Activated naive CD4-positive, alpha-beta T cell (primary cell): ENCODE measurements at places on chromosomes 2 and 18.

- DNase-seq, result no peak
These were observed 219.3 kb upstream of the APCDD1 start for GRCh38 chr18:10234912-10235660.

GRCh38 chr2:147293991-147294824 is 550.6 kb upstream of the ACVR2A start:
- no peak for DNase-seq

DNA sequence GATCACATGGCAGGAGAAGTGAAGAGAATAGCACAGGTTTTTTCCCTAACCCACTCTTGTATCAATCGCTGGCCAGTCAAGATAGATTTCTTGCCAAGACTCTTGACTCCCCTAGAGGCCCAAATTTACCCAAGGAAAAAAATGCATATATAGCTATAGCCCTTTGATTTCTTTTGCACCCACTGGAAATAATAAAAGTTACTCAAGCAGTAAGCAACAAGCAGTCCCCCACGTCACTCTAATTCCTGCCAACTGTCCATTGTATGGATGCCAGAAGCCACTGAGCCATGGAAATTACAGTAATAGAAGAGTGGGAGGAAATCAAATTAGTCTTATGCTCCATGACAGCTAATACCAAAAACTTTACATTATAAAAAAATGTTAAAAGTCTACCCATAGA is 125.3 kb upstream of the SLC39A10 start:
- no peak for DNase-seq

DNA sequence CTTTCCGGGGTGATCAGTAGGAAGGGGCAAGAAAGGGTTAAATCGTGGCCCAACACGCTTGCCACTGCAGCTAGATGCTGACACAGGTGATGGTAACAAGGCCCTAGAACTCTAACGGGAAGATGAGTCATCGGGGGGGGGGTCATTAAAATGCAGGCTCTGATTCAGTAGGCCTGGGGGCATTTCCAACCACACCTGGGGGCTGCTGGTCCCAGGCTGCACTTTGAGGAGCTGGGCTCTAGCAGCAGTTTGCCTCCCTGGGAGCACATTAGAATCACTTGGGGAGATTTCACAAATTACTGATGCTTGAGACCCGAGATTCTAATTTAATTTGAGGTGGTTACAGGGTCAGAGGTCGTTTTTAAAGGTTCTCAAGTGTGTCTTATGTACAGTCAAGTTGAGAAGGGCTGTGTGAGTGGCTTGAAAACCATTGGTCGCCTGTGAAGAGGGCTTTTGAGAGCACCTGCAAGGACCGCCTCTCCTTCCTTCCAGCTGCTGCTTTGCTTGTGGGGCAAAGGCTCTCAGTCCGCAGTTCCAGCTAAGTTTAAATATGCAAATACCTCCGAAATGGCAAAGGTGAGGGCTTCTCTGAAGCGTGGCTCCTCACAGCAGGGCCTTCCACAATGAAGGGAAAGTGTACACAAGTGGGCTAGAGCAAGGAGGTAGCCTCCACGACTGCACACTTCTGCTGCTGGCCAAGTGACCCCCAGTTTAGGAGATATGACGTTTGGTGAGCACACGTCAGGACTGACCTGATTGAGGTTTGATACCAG is 128.0 kb upstream of the MSH6 start:
- no peak for DNase-seq

- DNase-seq, result no peak
These were observed 116.7 kb downstream of the LPIN1 start for GRCh38 chr2:11863103-11863502.

DNA sequence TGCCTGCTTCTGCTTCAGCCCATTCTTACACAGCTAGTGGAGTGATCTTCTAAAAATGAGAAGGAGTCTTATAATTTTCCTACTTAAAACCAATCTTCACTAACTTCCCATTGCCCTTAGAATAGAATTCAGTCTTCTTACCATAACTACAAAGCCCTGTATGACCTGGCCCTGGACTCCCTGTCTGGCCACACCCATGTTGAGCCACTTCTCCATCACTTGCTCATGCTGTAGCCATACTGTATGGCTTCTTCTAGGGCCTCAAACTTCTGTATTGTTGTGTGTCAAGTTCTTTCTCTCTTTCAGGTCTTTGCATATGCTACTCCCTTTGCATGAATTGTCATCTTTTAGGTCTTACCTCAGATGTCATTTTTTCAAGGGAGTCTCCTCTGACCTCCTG is 11.2 kb downstream of the DGUOK start:
- no peak for DNase-seq

DNA sequence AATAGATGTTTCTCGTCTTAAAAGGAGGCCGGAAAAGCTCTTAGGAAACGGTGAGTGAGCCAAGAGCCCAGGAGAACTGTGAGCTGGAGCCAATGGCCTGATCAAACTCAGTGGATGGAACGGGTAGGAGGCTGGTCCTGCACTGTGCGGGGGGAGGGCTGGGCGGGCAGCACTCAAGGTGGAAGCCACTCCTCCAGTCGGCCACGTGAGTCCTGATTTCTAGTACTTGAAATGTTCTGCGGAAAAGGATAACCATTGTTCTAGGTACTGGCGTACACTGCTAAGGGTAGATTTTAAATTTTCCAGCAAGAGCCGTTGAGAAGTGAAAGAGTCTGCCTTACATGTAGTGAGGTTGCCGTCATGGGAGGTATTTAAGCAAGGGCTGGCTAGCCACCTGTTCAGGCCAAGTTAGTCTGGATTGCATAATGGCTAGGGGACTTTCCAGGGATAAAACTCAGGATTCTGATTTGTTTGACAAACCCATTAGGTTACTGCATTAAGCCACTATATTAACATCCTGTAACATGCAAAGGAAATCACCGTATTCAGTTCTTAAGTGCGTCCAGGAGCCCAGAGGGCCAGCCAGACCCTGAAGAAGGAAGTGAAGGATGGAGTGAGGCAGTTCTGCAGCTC is 51.3 kb upstream of the ODC1 start:
- no peak for DNase-seq

- no peak for DNase-seq
These were observed 150.9 kb upstream of the SERTAD2 start for GRCh38 chr2:64804651-64805050.

DNA sequence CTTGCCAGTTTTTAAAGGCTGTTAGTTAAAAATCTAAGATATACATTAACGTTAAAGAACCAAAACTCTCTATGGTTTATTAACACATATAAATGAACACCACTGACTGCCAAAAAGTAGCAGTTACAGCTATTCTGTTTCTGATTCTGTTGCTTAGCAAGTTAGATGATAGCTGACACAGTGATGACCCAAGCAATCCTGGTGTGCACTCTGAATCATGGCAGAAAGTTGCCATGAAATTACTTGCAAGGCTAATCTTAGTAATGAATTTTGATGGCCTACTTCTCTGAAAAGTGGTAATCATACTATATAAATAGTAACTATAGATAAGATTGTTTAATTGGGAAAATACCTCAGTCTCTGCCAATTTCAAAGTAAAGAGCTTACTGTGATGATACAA is 57.7 kb downstream of the ROCK2 start:
- no peak for DNase-seq

DNA sequence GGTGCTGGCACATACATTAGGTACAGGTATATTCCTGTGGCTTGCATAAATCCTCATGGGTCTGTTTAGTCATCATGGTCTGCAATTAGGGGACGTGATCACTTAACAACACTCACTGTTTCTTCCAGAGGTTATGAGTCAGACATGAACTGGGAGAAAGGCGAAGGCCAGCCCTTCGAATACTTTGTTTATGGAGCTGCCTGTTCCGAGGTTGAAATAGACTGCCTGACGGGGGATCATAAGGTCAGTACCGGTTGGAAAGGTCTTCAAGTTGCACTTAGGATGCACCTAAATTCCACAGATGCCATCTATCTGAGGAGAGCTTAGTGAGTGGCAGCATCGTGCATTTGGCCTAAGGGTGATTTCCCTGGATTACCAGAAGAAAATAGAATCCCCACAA is 76.9 kb downstream of the AOX1 start:
- no peak for DNase-seq

DNA sequence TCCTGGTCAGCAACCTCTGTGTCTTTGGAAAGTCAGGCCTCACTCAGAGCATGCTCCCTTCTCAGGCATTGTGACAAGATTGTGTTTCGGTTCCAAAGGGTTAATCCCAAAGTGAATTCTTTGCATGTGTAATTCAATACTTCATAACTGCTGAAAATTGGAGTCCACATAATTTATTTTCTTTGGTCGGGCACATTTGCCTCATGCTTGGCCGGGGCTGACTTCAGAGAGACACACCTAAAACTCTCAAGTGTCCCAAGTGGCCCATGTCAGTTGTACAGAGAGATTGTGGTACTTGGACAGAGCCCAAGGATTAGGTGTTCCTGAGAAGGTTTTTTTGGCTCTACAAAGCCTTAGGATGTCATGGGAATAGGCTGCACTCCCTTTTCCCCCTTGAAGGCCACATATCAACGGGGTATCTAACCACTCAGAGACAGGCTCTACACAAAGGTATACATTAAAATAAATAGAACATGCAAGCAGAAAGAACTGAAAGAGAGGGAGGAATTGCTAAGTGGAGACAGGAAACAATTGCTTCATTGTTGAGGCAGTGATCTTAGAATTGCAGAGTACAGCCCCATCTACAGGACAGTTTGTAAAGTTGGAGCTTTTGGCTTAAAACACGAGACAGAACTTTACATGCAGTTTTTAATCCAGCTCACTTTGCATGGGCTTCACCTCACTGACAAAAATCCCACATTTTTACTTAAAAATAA is 1232.3 kb upstream of the ZEB2 start:
- DNase-seq, result no peak

- no peak for DNase-seq
These were observed 168.5 kb downstream of the TMEFF2 start for GRCh38 chr2:192026059-192026824.

- DNase-seq, result no peak
These were observed 241.3 kb downstream of the AGPS start for GRCh38 chr2:177633910-177634294.

GRCh38 chr2:228355897-228356296 is 174.4 kb upstream of the SPHKAP start:
- no peak for DNase-seq

DNA sequence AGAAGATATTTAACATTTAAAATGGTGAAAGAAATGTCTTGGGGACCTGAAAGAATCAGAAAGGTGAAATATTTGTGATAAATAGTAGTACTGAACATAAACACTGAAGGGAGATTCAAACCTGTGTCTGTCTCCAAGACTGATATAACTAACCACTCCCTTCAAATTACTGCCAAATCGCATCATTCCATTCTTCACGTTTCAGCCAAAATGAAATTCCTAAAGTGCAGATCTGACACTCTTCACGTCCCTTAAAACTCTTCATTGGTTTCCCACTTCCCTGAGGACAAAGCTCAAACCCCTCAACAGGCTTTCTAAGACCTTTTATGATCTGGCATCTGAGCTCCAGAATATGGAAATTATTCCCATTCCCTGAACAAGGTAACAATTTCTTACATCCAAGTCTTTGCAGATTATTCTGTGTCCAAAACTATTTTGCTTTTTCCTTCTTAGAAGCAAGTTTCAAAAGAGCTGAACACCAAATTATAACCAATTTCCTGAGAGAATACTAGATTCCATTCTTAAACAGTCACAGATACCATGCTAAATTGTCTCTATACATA is 18.9 kb downstream of the SLC8A1 start:
- DNase-seq, result no peak

- DNase-seq, result no peak
These were observed 14.0 kb upstream of the RIF1 start for GRCh38 chr2:151395509-151396374.

DNA sequence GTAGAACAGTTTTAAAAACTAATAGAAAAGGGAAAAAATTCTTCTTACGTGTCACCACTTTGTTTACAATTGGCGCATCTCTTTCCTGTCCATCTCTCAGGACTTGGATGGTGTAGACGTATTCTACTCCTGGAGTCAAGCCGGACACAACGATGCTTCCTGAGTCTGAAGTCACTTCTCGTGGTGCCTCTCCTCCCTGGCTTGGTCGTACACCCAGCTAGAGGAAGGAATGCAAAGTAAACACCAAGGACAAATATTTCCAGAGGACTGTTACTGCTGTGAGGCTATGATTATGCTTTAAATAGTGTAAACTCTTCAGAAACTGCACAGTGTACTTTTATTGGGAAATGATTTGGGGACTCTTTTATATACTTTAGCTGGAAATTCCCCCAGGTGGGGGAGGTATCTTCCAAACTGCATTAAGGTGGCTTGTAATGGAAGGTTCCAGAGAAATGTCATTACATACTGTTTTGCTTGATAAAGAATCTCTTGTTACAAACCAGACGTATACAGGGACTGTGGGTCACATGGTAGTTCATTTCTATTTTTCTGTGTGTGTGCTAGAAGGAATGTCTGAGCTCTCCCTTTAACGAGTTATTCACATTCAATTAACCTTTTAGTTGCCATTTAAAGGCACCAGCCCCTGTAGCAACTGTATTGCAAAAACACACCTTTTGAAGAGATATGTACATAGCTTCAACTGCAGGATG is 38.1 kb downstream of the FN1 start:
- no peak for DNase-seq

DNA sequence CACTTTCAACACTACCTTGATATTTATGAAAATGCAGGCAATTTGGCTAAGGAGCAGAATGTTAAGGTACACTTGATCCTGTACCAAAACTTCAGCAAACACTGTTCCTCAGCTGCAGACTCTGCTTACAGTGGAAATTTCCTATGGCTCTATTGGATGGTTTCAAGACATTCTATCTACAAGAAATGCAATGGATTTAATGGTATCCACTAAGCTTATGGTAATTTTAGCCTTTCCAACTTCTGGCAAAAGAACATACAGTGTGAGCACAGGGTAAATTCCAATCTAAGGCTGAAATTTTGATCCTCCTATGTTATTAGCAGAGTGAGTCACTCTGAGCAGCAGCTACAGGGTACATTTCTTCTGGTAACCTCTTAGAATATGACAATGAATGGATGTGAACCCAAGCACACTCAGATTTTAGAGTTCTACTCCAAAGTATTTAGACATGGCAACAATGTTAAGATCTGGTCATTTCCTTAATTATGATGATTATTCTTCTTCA is 361.8 kb upstream of the PIK3C3 start:
- DNase-seq, result no peak

GRCh38 chr18:12924616-12925015 is 23.2 kb upstream of the SEH1L start:
- no peak for DNase-seq

GRCh38 chr2:171319164-171319810 is 114.5 kb downstream of the METTL8 start:
- DNase-seq, result no peak

GRCh38 chr2:157793053-157793612 is 83.0 kb downstream of the ACVR1 start:
- no peak for DNase-seq
